ENCODE measurements at places on chromosomes 16 and 17. TPM values are rescaled to one million over a fixed set of nuclear protein-coding genes. Genes with fewer than 3 reads are reported as not detected.

DNA sequence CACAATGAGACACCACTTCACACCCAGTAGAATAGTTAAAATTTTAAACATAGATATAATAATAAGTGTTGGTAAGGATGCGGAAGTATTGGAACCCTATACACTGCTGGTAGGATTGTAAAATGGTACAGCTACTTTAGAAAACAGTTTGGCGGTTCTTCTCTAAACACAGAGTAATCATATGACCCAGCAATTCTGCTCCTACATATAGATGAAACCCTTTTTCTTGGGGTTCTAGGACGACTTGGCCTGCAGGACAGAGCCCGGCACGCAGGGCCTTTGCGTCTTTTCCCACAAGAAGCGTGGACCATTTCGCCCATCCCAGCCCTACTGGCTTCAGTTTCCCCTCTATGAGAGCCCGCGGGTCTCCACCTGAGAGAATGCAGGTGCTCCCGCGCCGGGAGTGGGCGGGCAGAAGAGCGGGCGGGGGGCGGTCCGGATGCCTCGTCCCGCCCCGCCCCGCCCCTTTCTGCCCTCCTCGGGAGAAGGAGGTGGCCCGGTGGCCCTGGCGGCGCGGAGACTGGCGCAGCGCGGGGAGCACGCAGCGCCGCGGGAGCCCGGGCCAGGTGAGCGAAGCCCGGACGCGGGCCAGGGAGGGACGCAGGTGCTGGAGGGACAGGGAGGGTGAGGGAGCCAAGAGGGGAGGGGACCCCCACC lies at the start of gene SDR42E2:
TSS of gene SDR42E2 (plus strand) at position 508 of the 657 bp plus-strand sequence. CDS start 3,077 bp downstream, outside the sequence.
- no peaks in the 10 kb centered on the region for H3K36me3 ChIP-seq
- peaks cover 42% of the 10 kb centered on the region for H3K27me3 ChIP-seq
- no peaks in the 10 kb centered on the region for H3K4me1 ChIP-seq
- no peak within 1 kb of the TSS for H3K27ac ChIP-seq
- peak; percentile 19 for DNase-seq

DNA sequence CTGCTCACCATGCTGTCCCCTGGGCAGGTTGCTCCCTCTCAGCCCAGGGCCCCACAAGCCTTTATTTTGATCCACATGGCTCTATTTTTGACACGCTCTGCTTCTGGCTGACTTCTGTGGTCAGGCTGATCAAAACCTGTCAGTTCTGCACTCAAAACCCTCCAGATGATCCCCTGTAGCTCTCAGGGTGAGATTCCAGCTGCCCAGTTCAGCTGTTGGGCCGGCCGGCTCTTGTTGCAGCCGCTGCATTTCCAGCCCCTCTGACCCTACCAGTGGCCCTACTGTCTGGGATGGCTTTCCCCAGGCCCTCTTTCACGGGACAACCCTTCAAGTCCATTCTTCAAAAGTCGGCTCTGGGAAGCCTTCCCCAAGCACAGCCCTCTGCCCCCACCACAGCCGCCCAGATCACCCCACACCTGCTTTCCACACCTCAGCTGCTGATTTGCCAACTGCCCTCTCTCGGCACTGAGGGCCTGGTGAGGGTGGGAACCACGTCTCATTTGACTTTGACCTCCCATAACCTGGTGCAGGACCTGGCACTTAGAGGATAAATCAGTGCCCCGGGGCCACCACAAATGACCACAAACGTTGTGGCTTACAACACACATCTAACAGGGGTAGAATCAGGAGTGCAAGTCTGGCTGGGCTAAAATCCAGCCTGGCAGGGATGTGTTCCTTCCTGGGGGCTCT lies 16.3 kb upstream of the CACNG4 start:
- no peak for DNase-seq
- no peaks in the 10 kb centered on the region for H3K27me3 ChIP-seq
- peak overlapping the region; percentile 31 for H3K27ac ChIP-seq
- peaks cover 69% of the 10 kb centered on the region for H3K4me1 ChIP-seq
- H3K4me3 ChIP-seq, result no peak overlapping the region
- peaks cover 16% of the 10 kb centered on the region for H3K36me3 ChIP-seq

GRCh38 chr17:78915872-78916632 lies 9.1 kb downstream of the TIMP2 start:
- peak overlapping the region; percentile 45 for H3K27ac ChIP-seq
- peaks cover 62% of the 10 kb centered on the region for H3K4me1 ChIP-seq
- H3K36me3 ChIP-seq, result peaks cover 35% of the 10 kb centered on the region
- H3K27me3 ChIP-seq, result no peaks in the 10 kb centered on the region
- peak; percentile 50 for DNase-seq
- peak overlapping the region; percentile 9 for H3K4me3 ChIP-seq

USP31 gene
- 23.6 TPM for total RNA-seq

PRR29 gene
- total RNA-seq, result 0.47 TPM

- peaks cover 26% of the 10 kb centered on the region for H3K4me1 ChIP-seq
- no peak overlapping the region for H3K27ac ChIP-seq
- no peaks in the 10 kb centered on the region for H3K36me3 ChIP-seq
- DNase-seq, result no peak
- H3K27me3 ChIP-seq, result no peaks in the 10 kb centered on the region
Measured at GRCh38 chr16:69593751-69594255, 28.0 kb downstream of the NFAT5 start.

DNA sequence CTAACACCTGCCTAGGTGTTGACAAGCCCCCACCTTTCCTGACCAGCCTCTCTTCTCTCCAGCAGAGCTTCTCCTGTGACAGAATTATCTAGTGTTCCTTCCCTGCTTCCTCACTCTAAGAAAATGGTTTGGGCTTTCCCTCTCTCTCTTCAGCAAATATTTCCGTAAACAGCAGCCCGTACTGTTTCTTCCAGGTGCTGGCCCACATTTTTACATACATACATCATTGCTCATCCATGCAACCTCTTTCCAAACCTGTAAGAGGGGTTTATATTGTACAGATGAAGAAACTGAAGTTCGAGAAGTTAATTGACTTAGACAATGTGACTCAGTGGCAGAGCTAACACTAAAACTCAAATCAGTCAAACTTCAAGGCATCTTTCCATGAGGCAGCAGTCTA lies 569 bp upstream of the TEKT3 start:
- peaks cover 7% of the 10 kb centered on the region for H3K36me3 ChIP-seq
- peak overlapping the region; percentile 76 for H3K4me3 ChIP-seq
- H3K27ac ChIP-seq, result no peak overlapping the region
- H3K27me3 ChIP-seq, result peaks cover 64% of the 10 kb centered on the region

GRCh38 chr17:1720856-1721386 lies 3.6 kb upstream of the WDR81 start:
- peaks cover 45% of the 10 kb centered on the region for H3K36me3 ChIP-seq

DNA sequence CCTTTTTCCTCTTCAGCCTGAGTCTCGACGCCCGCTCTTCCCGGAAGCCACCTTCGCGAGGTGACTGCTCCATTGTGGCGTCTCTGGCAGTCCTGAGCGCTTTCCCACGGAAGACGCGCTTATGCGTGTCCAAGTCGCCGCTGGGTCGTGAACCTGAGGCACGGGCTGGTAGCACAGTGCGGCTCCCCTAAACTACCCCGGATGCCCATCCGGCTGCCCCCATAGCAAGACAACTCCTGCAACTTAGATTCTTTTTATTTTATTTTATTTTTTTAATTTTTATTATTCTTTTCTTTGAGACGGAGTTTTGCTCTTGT lies 2.1 kb upstream of the ESRP2 start:
- peaks cover 75% of the 10 kb centered on the region for H3K36me3 ChIP-seq
- no peak for DNase-seq
- peak overlapping the region; percentile 74 for H3K4me3 ChIP-seq
- H3K27me3 ChIP-seq, result no peaks in the 10 kb centered on the region
- H3K4me1 ChIP-seq, result peaks cover 29% of the 10 kb centered on the region
- H3K27ac ChIP-seq, result peak overlapping the region; percentile 73

CES5A gene
- not detected for total RNA-seq
